ENCODE measurements at places on chromosomes 1 and 21.
A peak's percentile ranks its signal among the peaks of the same experiment; 100 is the strongest.

- no peak for DNase-seq
Observed at GRCh38 chr21:34822942-34823341, 154.1 kb downstream of the CLIC6 start.

- no peak for DNase-seq
Observed at GRCh38 chr21:46229923-46230260, 1.3 kb upstream of the LSS start.

DNA sequence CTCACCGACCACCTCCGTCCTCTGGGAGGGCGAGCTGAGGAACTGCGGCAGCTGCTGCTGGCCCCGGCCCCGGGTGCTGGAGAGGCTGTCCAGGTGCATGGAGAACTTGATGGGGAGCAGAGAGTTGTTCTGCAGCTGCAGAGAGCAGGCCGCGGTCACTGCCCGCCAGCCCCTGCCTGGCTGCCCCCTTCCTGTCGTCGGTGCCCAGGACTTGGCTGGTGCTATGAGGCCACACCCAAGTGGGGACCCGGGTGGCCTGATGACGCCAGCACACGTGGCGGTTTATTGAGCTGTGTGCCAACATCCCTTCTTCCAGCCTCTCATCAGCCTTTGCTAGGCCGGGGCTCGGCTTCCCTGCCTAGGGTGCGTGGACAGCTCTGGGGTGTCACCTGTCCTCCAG is 5.3 kb upstream of the TMEM52 start:
- DNase-seq = no peak

GRCh38 chr1:189880135-189880534 is 597.5 kb downstream of the BRINP3 start:
- no peak for DNase-seq

DNA sequence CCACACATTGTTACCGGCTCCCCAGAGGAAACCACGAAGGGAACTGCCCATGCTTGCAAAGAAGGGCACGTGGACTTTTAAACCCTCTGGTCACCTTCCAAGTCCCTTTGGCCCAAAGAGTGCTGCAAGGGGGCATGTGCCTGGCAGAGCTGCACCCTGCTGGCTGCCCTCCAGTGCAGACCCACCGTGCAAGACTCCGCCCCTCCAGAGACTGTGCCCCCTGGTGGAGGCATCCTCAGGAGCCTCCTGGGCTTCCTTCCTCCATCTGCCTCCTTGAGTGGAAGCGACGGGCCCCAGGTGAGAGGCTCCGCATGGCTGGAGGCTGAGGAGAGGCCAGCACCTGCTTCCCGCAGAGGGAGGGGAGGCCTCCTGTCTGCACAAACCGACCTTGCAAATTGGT is 100.6 kb downstream of the CRYAA start:
- DNase-seq = no peak

- peak; percentile 91 for DNase-seq
Observed at GRCh38 chr1:198657550-198658064, 18.8 kb downstream of the PTPRC start.

DNA sequence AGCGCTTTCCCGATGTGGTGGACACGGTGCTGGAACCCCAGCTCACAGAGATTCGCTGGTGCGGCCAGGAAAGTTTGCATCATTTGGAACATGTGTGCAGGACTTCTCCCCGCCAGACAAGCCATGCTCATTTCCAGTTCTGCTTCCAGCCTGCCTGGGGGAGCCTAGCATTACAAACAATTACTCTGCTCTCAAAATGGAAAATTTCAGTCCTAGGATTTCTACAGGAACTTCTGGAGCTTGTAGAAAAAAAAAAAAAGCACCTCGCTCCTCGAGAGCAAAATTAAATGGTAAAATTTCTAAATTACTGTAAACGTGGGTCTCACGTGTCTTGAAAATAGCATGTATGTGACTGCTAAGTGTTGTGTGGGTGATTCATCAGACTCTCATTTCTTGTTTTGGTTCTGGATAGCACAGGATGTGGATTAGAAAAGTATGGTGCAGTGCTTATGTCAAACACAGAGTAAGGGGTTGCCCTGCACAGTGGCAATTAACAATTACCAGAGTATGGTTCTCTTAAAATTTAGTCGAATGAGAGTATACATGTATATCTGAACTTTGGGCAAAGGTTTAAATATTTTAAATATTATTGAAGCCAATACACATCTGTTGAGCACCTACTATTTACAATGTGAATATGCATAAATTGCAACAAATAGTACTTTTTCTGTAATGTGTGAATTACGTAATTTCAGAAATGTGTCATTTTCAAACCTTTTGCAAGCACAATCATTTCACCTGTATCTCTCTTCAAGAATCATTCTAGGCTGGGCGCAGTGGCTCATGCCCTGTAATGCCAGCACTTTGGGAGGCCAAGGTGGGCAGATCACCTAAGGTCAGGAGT is 61.8 kb upstream of the PTGFRN start:
- DNase-seq = no peak

DNA sequence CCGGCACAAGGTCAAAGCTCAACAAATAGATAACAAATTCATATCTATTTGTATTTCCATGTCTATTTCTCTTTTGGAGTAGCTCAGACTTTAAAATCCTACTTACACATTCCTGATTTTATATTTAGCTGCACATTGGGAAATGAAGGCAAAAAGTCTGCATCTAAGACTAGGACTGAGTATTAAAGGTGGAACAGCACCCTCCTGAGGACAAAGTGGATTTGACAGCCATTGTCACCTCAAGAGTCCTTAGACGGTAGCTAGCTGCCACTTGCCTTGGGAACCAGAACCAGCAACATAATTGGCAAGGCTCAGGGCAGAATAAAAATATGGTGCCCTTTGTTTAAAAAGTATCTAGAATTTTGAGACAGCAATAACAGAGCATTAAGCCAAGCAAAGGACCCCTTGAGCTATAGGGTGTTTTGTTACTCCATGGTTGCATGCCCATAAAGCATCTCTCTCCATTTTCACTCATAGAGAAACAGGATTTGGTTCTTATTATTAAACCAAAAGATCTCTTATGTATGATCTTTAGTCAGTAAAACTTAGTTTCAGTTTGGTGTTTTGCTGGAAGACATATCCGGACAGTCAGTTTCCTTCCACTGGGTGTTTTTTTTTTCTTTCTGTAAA is 30.0 kb upstream of the SGIP1 start:
- no peak for DNase-seq

GRCh38 chr1:32798679-32799416 is 18.3 kb downstream of the YARS1 start:
- no peak for DNase-seq

DNA sequence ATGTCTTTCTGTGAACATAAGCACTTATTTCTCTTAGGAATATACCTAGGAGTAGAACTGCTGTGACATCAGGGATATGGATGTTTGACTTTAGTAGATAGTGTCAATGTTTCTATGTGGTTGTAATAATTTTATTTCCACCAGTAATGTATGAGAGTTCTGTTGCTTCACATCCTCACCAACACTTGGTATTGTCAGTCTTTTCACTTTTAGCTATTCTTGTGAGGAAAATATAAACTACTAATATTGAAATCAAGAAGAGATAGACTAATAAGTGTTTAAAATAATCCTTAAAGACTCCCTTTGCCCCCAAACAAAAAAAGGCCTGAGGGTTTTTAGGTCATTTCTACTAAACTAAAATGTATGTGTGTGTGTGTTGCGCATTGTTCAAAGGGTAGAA is 2.7 kb upstream of the DMAP1 start:
- DNase-seq = no peak

DNA sequence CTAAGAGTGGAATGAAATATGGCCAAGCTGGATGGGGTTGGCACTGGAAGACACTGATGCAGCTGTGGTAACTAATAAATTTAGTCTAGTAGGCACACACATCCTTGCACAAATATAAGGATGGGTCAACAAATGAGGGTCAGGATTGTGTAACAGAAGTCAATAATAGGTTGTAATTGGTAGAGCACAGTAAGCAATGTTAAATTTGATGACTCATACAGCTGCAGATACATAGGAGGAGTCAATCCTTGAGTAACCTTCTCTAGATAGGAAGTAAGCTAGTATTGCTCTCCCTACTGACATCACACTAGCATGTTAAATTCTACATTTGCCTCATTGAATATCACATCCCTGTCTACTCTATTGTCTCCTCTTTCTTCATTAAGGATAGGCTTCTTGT is 332.1 kb downstream of the PTPRC start:
- no peak for DNase-seq

DNA sequence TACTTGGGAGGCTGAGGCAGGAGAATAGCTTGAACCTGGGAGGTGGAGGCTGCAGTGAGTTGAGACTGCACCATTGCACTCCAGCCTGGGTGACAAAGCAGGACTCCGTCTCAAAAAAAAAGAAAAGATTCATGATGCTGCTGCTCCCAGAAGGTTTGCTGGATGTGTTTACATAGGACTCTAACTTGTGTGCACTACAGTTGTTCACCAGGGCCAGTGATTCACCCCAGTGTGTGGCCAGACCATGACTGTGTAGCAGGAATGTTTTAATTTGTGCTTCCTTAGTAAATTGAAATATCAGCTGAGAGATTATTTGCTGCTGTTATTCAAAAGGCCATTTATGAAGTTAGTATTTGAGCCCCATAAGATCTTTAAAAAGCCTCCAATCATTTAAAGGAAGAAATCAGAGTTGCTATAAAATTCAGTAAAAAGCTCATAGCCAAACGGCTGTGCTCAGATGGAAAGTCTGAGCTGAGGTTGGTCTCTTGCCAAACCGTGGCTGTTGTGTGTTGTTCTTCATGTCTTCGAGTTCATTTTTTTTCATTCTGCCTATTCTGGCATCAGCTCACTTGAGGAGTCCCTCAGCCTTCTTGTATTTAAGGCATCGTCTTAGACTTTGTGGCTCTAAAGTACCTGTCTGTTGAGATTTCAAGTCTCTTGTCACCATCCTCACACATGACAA is 18.1 kb upstream of the PGD start:
- peak; percentile 43 for DNase-seq

GRCh38 chr1:21706151-21706835 is 37.1 kb upstream of the RAP1GAP start:
- no peak for DNase-seq

- DNase-seq = no peak
Observed at GRCh38 chr1:176566004-176566975, 103.3 kb downstream of the PAPPA2 start.

- peak; percentile 11 for DNase-seq
Observed at GRCh38 chr1:171257607-171258076, 9.3 kb downstream of the FMO1 start.

DNA sequence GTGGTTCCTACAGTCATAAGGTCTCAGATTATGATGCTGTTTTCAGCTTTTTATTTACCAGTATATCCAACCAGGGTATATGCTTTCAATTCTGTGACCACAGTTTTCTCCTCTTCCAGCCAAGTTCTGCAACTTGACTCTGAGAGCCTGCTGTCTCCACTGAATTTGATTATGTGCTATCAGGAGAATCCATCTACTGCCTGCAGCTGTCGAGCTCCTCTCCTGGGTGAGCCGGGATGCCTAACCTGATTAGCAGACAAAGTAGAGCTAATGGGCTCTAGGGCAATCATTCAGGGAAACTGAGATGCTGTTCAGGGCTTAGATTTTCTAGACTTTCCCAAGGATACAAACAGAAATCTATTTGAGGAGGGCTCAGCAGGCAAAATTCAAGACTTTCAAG is 271.5 kb upstream of the BEND5 start:
- DNase-seq = no peak

DNA sequence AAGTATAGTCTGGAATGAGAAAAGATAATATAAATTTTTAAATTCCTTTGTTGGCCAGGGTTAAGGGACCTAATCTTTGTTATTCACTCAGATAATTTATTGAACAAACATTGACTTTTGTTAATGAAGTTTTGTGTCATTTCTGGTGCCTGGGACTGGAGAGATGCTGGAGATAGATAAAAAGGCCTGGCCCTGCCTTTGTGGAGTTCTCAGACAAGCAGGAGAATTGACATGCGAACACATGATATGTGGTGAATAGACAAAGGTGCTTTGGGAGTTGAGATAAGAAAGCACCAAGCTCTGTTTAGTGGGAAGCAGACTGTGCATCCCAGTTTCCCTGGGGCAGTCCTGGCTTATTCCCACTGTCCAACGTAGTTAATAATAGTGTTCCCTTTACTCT is 8.5 kb downstream of the C1orf21 start:
- DNase-seq = no peak

DNA sequence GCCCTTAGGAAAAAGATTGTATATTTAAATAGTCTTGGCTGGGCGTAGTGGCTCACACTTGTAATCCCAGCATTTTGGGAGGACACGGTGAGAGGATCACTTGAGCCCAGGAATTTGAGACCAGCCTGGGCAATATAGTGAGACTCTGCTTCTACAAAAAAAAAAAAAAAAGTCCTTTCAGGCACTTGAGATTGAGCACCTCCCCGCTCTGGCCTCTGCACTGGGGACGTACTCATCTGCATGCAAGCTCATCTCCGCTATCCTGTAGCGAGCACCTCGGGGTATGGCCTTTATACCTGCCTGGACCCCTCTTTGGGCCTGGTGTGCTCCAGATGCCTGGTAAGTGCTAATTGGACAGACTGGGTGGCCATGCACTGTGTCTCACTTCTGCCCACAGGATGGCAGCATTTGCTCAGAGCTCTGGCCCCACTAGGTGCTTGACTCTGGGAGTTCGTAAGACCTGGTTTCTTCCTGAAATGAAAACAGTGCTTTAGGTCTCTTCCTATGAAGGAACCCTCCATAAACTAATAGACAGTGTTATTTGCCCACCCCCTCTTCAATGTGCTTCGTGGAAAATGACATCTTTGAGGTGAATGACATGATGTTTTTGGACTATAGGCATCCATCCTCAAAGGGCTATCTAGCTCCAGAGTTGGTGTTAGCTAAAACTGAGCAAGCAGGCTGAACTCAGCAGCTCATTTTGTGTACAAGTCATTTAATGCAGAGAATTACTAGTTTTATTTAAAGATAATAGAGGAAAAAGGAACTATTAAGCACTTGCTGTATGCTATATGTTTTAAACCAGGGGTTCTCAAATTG is 61.7 kb upstream of the ADAR start:
- peak; percentile 22 for DNase-seq

DNA sequence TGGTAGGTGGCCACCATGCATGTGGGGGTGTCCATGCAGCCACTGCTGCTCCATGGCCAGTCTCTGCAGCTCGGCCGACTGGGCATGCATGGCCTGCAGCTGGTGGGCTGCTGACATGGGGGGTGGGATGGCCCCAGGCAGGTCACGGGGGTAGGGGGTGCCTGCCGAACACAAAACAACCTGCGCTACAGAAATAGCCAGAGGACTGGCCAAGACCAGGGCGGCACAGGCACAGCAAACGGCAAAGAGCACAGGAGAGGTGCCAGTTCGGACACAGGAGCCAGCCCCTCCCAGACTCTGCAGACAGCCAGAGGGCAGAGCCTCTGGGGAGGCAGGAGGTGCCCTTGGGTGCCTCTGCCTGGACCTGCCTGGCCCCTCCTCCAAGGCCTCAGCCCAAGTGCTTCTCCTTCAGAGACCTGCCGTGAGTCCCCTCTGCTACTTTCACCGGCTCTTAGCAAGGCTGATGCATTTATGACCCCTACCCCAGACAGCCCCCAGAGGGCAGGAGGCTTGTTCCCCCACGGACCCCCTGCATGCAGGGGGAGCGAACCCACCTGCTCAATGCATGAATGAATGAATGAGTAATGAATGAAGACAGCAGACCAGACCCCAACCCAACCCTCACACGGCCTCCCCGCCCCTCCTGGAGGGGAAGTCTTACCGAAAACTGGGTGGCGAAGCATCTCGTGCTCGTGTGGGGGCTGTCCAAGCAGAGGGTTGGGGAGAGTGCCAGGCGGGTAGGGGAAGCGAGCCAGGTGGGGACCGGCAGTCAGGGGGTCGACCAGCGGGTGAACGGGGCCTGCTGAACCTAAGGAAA is 37.7 kb downstream of the SLC45A1 start:
- DNase-seq = no peak
